HT-29 (cell line): ENCODE measurements at places on chromosomes 12 and 14. TPM values are rescaled to one million over a fixed set of nuclear protein-coding genes. Genes with fewer than 3 reads are reported as not detected.

DNA sequence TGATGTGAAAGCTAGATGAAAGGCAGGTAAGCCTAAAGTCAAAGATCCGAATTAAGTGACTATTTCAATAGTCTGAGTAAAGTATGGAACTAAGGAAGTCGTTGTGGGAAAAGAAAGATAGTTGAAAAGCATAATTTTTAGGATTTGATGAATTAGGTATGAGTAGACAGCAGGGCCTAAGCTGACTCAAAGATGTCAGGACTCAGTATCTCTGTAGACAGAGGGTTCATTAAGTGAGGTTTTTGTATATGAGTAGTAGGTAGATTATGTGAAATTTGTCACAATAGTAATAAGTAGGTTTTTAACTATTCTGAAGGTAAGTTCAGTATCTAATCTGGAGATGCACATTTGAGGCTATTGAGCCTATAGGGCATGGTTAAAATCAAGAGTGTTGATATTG is 196.4 kb downstream of the RASSF9 start:
- DNase-seq: no peak

DNA sequence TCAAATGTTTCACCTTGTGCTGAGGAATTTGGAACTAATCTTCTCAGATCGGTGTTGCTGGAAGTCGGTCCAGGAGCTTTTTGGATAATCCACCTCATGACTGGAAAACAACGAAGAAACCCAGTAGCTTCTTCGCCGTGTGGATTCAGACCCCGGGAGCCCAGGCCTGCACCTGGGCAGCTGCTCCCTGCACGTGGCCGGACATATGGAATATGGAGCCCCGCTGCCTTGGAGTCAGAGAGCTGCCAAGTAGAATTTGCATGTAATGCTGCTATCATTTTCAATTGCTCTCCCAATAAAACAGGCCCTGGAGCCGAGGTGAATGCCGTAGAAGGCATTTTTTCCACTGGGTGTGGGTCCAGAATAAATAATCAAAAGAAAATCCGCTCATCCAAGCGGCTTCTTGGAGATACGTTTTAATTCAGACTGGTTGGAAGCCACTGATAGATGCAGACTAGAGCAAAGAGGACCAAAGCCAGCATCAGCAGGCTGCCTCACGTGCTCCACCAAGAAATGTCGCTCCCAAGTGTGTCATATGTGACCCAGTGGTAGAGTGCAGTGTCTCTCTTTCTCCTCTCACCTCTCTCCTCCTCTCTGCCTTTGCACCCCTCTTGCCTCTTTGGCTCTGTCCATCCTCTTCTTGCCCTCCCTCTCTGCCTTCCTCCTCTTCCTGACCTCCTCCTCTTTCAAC is 115.3 kb downstream of the ZNF664 start:
- DNase-seq: no peak

GRCh38 chr14:55389330-55389729 is 22.3 kb downstream of the ATG14 start:
- DNase-seq: no peak

DNA sequence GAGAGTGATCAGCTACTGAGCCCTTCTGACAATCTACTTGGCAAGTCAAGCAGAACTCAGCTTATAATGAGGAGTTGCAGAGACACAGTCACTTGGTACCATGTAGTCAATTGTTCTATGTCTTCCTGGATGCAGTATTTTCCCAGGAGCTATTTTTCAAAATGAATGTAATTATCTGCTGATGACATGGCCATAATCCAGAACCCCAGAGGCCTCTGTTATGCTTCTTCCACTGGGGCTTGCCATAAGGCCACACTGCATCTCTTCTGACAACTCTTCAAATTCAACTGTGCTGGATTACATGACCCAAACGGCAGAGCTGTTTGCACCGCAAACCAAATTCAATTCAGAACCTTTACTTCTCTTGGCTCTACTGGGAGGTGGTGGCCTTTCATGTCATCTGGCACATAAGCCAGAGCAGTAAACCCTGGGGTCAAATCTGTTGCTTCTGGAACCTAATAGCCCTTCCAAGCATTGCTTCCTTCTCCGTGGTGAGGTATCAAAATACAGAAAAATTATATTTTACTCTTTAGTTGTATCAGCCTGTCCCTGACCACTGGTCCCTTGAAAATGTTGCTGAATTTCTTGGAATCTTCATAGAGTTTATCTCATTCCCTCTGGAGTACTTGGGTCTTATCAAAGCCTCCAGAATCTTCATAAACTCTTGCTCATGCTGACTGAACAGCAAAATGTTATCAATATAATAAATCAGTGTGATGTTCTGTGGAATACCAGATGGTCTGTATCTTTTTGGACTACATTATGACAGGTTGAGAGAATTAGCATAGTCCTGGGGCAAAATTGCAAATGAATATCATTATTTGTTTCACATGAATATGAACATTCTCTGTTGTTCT is 79.4 kb upstream of the DCN start:
- DNase-seq: no peak

DNA sequence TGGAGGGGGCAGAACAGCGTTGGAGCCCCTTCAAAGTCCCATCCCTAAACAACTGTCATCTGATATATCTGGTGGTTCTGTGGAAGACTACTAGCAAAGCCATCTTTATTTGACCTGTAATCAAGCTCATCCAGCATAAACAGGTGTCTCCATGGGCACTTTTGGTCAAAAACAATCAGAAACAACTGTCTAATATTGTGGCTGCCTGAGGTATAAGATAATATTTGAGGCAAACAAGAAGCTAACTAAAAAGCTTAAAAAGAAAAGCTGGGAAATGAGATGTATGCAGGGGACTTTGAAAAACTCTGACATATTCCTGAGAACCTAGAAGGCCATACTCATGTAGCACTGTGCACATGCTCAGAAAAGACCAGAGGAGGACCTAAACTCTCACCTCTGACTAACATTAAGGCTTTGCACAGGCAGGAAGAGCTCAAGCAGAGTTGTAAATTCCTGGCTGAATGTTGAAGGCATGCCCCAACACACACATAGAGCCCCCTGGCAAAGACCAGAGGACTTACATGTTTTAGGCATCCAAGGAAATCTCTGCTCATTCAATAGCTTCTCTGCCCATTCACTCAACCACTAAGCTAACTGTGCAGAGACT is 27.2 kb upstream of the AP4S1 start:
- no peak for DNase-seq

Gene KERA
- total RNA-seq: not detected in 2 replicates
